ENCODE measurements at places on chromosomes 16 and 17. TPM values are rescaled to one million over a fixed set of nuclear protein-coding genes. Genes with fewer than 3 reads are reported as not detected.

The SPATA22 gene
- total RNA-seq = not detected

The NACA2 gene
- not detected for total RNA-seq

The PLLP gene
- total RNA-seq = 1.6 TPM

The NPIPA1 gene
- 51.6 TPM for total RNA-seq

The SOX15 gene
- total RNA-seq = 0.36 TPM
